ENCODE measurements at places on chromosomes 13 and 19. TPM values are rescaled to one million over a fixed set of nuclear protein-coding genes. Genes with fewer than 3 reads are reported as not detected.

SPTBN4 gene
- 1.7 TPM for total RNA-seq

PRKCG gene
- not detected for total RNA-seq

ZNF66 gene
- 6.4 TPM for total RNA-seq

RNF113B gene
- total RNA-seq: not detected

PALM gene
- 40.0 TPM for total RNA-seq

CRLF1 gene
- 15.2 TPM for total RNA-seq

EEF1AKMT1 gene
- 6.9 TPM for total RNA-seq

GRCh38 chr19:14116918-14117578 is 514 bp downstream of the PRKACA start:
- H3K36me3 ChIP-seq: no peaks in the 10 kb centered on the region
- no peaks in the 10 kb centered on the region for H3K27me3 ChIP-seq
- H3K4me3 ChIP-seq: peak overlapping the region; percentile 99
- DNase-seq: no peak
- peaks cover 73% of the 10 kb centered on the region for H3K4me1 ChIP-seq
- H3K27ac ChIP-seq: peak overlapping the region; percentile 79

- no peaks in the 10 kb centered on the region for H3K27me3 ChIP-seq
- no peak overlapping the region for H3K27ac ChIP-seq
- DNase-seq: no peak
- H3K4me3 ChIP-seq: no peak overlapping the region
- no peaks in the 10 kb centered on the region for H3K36me3 ChIP-seq
- no peaks in the 10 kb centered on the region for H3K4me1 ChIP-seq
These were observed 488.8 kb downstream of the IRS2 start for GRCh38 chr13:109297628-109298027.

DNA sequence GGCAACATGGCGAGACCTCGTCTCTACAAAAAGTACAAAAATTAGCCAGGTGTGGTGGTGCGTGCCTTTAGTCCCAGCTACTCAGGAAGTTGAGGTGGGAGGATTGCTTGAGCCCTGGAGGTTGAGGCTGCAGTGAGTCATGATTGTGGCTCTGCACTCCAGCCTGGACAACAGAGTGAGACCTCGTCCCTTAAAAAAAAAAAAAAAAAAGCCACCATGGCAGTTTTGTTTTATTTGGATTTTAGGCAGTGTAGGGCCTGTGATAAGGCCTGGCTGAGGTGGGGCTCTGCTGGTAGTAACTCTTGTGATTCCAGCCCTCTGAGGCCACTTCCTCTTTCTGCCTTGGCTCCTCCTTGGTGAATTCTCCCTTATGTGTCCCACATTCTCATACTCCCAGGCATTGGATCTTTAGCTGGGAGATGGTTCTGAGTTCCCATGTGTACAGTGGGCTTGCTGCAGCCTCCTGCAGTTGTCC is 39.2 kb downstream of the GATAD2A start:
- no peak overlapping the region for H3K4me3 ChIP-seq
- no peak for DNase-seq
- H3K27me3 ChIP-seq: no peaks in the 10 kb centered on the region
- H3K27ac ChIP-seq: peak overlapping the region; percentile 40
- peaks cover 40% of the 10 kb centered on the region for H3K4me1 ChIP-seq

- H3K36me3 ChIP-seq: no peaks in the 10 kb centered on the region
- no peak overlapping the region for H3K27ac ChIP-seq
- H3K4me1 ChIP-seq: no peaks in the 10 kb centered on the region
- no peaks in the 10 kb centered on the region for H3K27me3 ChIP-seq
These were observed 25.5 kb downstream of the SOX1 start for GRCh38 chr13:112092453-112092852.

DNA sequence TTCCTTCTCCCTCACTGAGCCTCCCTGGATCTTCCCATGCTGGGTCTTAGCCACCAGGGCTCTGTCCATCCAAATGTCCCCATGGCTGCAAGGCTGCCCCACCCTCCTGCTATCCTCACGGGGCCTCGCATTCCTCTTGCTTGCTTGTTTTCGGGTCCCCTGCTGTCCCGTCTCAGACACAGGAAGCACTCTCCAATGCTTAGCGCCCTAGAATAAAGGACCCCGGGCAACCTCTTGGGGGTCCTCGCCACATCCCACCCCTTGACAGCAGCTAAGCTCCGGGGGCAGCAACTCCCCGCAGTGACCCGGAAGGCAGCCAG is 23.7 kb downstream of the SH3GL1 start:
- no peak for DNase-seq
- no peak overlapping the region for H3K4me3 ChIP-seq
- H3K36me3 ChIP-seq: no peaks in the 10 kb centered on the region
- H3K27ac ChIP-seq: peak overlapping the region; percentile 90

DNA sequence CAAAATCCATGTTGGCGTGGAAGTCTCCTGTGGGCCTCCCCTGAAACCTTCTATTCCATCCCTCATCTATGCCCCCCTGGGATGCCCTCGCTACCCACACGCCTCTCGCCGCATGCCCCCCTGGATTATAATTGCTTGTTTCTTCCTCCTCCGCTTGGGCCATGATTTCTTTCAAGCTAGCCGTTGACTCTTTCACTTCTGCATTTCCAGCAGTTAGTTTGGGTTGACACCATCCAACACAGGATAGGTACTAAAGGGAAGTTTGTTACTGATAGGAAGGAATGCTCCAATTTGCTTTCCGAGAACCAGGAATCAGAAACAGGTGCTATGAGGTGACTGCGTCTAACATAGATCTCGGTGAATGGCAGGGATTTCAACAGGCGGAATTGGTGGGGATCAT is 7.7 kb upstream of the SLC25A15 start:
- H3K36me3 ChIP-seq: no peaks in the 10 kb centered on the region
- DNase-seq: no peak

DNA sequence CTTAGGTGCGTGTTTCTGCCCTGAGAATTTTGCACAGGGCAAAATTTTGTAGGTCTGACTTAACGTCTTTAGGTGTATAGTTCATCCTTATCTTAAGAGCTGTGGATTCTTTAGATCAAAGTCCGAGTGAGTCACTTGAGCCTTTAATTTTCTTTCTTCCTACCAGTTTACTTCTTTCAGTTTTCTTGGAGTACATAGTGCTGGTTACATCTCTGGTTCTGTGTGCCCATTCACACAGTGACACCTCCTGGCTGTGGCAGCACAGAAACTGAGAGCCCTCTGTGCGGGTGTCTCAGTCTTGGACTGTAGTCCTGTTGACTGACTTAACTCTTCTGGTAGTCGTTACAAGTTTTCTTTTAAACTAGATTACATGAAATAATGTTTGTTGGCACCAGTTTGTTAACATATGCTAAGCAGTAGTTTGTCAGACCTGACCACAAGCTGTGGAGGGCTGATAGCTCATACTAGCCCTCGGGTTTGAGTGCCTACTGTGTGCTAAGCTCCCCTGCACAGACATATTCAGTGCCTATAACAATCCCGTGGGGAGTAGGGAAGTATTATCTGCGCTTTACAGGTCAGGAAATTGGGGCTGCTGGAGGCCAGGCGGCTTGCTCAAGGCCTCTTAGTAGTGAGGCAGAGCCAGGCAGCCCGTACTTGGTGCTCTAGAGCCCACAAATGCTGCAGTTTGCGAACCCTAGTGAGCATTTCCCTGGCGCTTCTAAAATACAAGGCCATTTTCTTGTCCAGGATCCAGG is 1.6 kb downstream of the GATAD2A start:
- no peaks in the 10 kb centered on the region for H3K36me3 ChIP-seq
- H3K4me1 ChIP-seq: peaks cover 72% of the 10 kb centered on the region

DNA sequence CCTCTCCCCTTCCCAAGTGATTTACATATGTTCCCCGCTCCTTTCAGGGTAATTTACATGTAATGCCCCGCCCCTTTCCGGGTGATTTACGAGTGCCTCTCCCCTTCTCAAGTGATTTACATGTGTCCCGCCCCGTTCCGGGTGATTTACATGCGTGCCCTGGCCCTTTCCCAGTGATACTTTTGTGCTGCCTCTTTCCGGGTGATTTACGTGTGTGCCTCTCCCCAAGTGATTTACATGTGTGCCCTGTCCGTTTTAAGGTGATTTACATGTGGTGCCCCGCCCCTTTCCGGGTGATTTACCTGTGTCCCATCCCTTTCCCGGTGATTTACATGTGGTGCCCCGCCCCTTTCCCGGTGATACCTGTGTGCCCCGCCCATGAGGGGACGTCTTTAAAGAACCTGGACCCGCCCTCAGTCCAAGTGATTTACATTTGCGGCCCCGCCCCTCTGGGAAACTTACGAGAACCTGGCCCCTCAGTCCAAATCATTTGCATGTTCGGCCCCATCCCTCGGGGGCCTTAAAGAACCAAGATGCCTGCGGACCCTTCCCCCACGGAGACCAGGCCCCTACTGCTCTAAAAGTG is 559 bp upstream of the LENG9 start:
- H3K4me1 ChIP-seq: peaks cover 35% of the 10 kb centered on the region
- H3K36me3 ChIP-seq: no peaks in the 10 kb centered on the region
- DNase-seq: no peak
- peak overlapping the region; percentile 90 for H3K27ac ChIP-seq
- no peaks in the 10 kb centered on the region for H3K27me3 ChIP-seq

DNA sequence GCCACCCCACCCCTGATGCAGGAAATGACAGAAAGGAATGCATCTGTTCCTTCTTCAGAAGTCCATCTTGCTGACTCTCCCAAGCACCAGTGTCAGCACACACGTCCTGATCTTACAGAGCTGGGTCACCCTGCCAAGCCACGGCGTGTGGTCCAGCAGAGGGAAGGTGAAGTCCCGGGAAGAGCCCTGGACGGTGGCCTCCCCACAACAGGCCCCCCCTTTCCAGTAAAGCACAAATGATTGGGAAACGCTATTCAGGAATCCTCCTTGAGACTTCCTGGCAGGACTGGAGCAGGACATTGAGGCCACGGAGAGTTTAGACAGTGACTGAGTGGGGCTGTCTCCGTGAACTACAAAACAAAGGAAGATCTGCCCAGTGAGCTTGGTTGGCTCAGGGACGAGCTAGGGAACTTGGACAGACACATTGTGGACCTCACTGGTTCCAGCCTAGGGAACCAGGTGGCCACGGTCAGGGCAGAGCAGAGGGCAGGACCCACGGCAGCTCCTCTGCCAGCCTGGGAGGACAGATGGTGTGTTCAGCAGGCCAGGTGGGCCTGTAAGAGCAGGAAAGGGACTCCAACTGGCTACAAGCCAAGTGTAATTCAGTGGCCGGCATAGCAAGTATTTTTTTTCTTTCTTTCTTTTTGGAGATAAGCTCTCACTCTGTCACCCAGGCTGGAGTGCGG is 41.7 kb downstream of the ELL start:
- H3K4me3 ChIP-seq: no peak overlapping the region
- H3K27ac ChIP-seq: peak overlapping the region; percentile 86
- peaks cover 69% of the 10 kb centered on the region for H3K4me1 ChIP-seq
- H3K36me3 ChIP-seq: no peaks in the 10 kb centered on the region
- H3K27me3 ChIP-seq: no peaks in the 10 kb centered on the region

DNA sequence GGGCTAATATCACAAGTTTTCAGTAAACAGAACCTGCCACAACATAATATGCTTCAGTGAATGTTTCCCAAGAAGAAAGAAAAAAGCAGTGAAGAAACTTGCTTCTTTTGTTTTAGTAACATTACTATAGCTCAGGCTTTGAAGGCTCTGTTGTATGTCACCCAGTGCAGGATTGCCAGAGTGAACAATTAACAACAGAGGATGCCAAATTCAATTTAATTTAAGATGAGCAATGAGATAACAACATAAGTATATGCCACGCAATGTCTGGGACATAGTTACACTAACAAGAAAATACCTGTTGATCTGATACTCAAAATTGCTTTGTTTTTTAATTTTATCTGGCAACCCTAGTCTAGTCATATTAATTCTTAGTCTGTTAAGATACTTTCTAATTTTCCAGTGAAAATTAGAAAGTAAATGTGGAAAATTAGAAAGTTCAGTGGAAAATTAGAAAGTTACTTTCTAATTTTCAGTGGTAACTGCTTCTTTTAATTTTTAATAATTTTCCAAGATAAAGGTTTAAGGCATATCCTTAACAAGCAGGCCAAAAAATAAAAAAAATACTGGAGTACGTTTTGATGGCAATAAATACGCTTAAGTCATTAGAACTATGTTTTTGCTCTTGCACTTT is 336.3 kb downstream of the SLITRK6 start:
- no peaks in the 10 kb centered on the region for H3K4me1 ChIP-seq
- no peaks in the 10 kb centered on the region for H3K36me3 ChIP-seq
- no peak overlapping the region for H3K27ac ChIP-seq
- no peaks in the 10 kb centered on the region for H3K27me3 ChIP-seq

DNA sequence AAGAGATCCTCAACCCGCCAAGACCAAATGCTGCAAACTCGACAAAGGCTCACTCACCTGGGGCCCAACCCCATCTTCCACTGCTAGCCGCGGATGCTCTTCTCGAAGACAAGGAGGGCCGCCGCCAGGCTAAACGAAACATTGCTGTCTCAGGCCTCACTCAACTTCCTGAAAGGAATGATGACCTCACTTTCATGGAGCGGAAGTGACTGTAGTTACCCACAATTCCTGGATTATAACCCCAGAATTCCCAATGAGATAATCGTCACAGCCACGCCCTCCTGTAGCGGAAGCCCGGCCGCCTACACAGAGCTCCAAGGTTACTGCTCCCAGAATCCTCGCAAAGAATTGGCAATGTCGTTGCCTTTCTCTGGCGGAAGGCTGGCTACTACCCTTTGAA is 10.5 kb upstream of the ZNF112 start:
- no peak overlapping the region for H3K4me3 ChIP-seq
- H3K27me3 ChIP-seq: no peaks in the 10 kb centered on the region
- no peaks in the 10 kb centered on the region for H3K4me1 ChIP-seq
- H3K27ac ChIP-seq: no peak overlapping the region
- DNase-seq: no peak
- H3K36me3 ChIP-seq: no peaks in the 10 kb centered on the region

DNA sequence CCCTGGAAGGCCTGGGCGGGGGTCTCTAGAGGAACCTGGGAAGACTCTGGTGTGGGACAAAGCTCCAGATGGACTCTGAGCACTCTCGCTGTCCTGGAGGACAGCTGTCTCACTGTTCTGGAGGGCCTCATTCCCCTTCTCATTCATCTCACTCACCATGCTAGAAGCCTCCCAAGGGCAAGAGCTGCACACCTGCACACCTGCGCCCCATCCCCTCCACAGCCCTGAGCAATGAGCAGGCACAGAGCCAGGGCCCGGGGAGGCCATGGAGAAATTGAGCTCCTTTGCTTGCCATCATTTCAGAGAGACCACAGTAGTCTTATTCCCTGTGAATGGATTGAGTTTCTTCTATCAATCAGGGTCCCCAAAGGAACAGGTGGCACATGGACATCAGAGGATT is 1168.5 kb downstream of the UQCRFS1 start:
- H3K36me3 ChIP-seq: no peaks in the 10 kb centered on the region
- DNase-seq: no peak
- H3K4me1 ChIP-seq: no peaks in the 10 kb centered on the region
- no peaks in the 10 kb centered on the region for H3K27me3 ChIP-seq
- H3K4me3 ChIP-seq: no peak overlapping the region

DNA sequence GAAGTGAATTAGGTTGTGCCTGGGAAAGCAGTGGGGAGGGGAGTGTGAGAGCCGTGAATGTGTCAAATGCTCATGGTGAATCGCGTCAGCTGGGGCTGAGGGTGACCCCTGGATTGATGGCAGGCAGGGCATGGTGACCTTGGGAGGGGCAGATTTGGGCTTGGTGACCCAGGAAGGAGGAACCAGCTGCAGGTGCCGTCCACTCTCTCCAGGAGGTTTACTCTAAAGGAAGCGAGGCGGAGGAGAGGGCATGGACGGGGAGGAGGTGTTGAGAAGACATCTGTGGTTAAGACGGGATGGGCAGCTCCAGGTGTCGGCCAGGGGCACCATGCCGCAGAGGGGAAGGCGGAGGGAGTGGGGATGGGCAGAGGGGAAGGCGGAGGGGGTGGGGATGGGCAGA is 28.7 kb downstream of the TMEM255B start:
- DNase-seq: no peak
- H3K4me3 ChIP-seq: no peak overlapping the region
- no peaks in the 10 kb centered on the region for H3K36me3 ChIP-seq
- no peaks in the 10 kb centered on the region for H3K27me3 ChIP-seq
